ENCODE measurements at places on chromosomes 13 and 19.

- DNase-seq, result no peak
Observed at GRCh38 chr13:73366241-73366640, 307.4 kb downstream of the KLF5 start.

GRCh38 chr19:46921071-46921470 lies 60.3 kb downstream of the ARHGAP35 start:
- no peak for DNase-seq

GRCh38 chr19:40594255-40594654 lies 6.9 kb upstream of the LTBP4 start:
- no peak for DNase-seq

GRCh38 chr19:1253514-1254080 lies 5.2 kb downstream of the MIDN start:
- no peak for DNase-seq

GRCh38 chr13:36713887-36714286 lies 40.1 kb downstream of the SERTM1 start:
- DNase-seq, result no peak

- DNase-seq, result no peak
Observed at GRCh38 chr19:6392221-6393073, 517 bp downstream of the GTF2F1 start.

DNA sequence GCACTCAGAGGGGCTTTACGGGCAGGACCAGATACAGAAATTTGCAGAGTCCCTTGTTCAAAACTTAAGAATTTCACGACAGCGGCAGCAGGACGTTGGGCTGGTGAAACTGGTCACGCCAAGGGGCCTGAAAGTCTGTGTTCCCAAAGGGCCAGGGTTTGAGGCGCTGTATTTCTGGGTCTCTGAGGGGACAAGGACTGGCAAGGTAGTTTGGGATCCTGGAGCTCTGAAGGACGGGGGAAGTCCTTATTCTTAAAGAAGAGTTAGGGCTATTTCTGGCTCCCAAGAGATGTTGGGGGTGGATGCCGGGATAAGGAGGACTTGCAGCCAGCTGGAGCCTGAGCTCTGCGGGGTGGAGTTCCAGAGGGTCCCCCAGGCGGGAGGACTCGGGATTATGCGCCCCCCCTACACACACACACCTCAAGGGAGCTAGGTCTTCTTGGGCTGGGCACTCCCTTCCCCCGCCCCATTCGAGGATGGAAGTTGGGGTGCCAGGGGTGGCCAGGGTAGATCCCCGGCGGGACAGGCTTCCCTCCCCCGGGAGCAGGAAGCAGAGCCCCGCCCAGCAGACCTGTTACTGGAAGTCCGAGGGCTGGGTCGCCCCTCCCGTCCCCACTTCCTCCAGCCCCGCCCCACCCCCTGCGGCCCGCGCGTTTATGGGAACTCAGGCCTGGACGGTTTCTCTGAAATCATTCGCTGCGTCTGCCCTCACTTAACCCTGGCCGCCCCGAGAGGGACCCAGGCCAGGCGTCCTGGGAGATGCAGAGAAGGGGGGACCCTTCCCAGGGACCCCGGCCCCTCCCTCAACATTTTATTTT lies 5.6 kb downstream of the BCL3 start:
- peak; percentile 52 for DNase-seq

GRCh38 chr13:109717686-109718085 lies 68.7 kb downstream of the IRS2 start:
- no peak for DNase-seq

GRCh38 chr13:51557875-51558612 lies 26.2 kb upstream of the WDFY2 start:
- DNase-seq, result no peak

DNA sequence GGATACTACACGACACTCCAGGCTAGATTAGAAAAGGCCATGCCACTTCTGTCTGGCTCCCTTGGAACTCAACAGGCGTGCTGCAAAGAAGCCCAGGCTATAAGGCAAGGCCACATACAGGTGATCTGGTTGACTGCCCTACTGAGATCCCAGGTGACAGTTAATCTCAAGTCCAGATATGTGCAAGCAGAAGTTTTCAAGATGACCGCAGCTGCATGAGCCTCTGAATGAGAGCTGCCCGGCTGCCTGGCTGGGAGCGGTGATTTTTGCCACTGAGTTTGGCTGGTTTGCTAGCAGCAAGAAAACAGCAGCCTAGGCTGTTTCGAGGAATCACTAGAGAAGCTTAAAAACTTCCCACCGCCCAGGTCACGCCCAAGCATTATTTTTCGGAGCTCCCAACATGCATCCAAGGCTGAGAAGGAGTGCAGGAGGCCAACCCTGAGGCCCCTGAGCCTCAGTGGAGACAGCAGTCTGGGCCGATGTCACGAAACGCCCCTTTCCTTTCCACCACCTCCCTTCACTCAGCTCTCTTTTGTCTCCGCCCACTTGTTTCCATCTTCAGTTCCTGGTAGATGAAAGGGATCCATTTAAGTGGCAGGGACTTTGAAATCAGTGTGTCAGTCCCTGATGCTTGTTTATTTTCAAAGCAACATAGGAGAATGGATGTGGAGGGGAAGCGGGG lies 14.0 kb upstream of the URI1 start:
- DNase-seq, result no peak

GRCh38 chr13:35947315-35947714 lies 183.9 kb downstream of the DCLK1 start:
- no peak for DNase-seq

- DNase-seq, result no peak
Observed at GRCh38 chr19:10013834-10014618, 743 bp downstream of the RDH8 start.

GRCh38 chr19:13942023-13942684 lies 3.9 kb upstream of the PODNL1 start:
- DNase-seq, result no peak

- no peak for DNase-seq
Observed at GRCh38 chr13:63546524-63546923, 2130.9 kb upstream of the PCDH20 start.

DNA sequence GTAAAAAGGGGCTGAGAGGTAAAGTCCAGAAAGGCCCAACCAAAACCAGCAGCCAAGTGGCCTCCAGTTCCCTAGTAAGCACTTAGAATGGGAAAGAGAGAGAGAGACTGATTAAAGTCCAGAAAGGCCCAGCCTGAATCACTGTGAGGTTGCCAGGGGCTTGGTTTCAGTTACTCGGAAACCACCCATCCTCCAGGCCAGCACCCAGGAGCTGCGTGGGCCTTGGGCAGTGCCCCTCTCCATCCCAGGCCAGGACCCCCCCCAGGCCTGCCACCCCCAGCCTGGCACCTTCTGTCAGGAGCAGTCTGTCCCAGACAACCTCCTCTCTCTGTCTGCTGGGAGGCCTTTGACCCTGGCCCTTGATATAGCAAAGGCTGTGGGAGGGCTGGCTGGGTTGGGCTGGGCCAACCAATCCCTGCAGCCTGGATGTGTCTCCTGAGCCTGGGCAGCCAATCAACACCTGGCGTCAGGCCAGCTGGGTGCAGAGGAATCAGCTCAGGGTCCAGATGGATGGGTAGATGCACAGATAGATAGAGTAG lies at the start of gene CYP4F2:
Gene CYP4F2, minus strand, starts transcription at position 337 of the 539 bp plus-strand sequence. CDS start 463 bp downstream, outside the sequence.
- no peak for DNase-seq

DNA sequence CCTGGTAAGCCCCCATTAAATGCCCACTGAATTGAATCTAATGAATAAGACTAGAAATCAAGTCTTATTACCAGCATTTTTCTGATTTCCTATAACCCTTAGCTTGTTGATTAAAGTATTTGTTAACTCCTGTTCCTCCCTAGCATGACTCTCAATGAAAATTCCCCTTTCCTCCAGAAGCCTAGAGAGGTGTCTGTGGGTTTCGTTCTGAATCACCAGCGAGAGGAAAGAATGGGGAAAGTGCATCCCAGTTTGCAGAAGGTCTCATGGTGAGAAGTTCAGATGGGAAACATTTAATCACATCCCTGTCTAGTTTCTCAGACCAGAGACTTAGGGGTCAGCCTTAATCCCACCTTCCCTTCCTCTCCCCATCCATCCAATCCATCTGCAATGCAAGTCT lies 26.9 kb downstream of the POU2F2 start:
- DNase-seq, result no peak

GRCh38 chr19:2777952-2778683 lies 5.0 kb downstream of the SGTA start:
- no peak for DNase-seq

- DNase-seq, result no peak
Observed at GRCh38 chr13:43850873-43851272, 28.7 kb downstream of the CCDC122 start.

DNA sequence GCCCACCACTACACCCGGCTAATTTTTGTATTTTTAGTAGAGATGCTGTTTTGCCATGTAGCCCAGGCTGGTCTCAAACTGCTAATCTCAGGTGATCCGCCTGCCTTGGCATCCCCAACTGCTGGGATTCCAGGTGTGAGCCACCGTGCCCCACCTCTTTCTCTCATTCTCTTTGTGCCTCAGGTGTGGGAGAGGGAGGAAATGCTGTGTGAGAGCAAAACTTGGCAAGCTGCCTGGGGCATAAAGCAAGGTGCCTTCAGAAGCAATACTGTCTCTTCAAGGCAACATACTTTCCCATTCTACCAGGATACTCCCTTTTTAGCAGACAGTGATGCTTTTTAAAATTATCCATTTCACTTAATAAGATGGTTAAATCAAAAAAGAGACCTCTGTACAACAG lies 53.2 kb upstream of the RFC3 start:
- no peak for DNase-seq
